ENCODE measurements at places on chromosomes 5 and 9. TPM values are rescaled to one million over a fixed set of nuclear protein-coding genes. Genes with fewer than 3 reads are reported as not detected.

PPP3R2 gene
- not detected for total RNA-seq

TAF11L10 gene
- total RNA-seq, result not detected

EGFL7 gene
- 443 TPM for total RNA-seq

GRIA1 gene
- 7.0 TPM for total RNA-seq

LCN15 gene
- total RNA-seq, result not detected

BNC2 gene
- 25.5 TPM for total RNA-seq

DDX4 gene
- not detected for total RNA-seq

PAX5 gene
- not detected for total RNA-seq

YTHDC2 gene
- total RNA-seq, result 8.3 TPM

ARL14EPL gene
- not detected for total RNA-seq

GCNT4 gene
- total RNA-seq, result 0.43 TPM

TMC1 gene
- not detected for total RNA-seq

PCDHA6 gene
- not detected for total RNA-seq

BSPRY gene
- not detected for total RNA-seq

NEURL1B gene
- total RNA-seq, result 131 TPM

CCDC183 gene
- total RNA-seq, result not detected

DNAJC18 gene
- total RNA-seq, result 8.4 TPM

ADAMTS16 gene
- total RNA-seq, result 1.6 TPM

SLC45A2 gene
- not detected for total RNA-seq

PCDHAC1 gene
- 0.32 TPM for total RNA-seq

GCNT1 gene
- total RNA-seq, result 0.21 TPM

TRMO gene
- 24.8 TPM for total RNA-seq

LCN2 gene
- total RNA-seq, result not detected

NEUROG1 gene
- total RNA-seq, result not detected

PCDHB15 gene
- total RNA-seq, result 2.9 TPM

ST8SIA4 gene
- total RNA-seq, result 15.6 TPM

EQTN gene
- not detected for total RNA-seq

INSL6 gene
- not detected for total RNA-seq

Measured in ascending aorta (tissue), 2 donors.